Naive B cell (primary cell): ENCODE measurements at places on chromosomes 16 and 17.

DNA sequence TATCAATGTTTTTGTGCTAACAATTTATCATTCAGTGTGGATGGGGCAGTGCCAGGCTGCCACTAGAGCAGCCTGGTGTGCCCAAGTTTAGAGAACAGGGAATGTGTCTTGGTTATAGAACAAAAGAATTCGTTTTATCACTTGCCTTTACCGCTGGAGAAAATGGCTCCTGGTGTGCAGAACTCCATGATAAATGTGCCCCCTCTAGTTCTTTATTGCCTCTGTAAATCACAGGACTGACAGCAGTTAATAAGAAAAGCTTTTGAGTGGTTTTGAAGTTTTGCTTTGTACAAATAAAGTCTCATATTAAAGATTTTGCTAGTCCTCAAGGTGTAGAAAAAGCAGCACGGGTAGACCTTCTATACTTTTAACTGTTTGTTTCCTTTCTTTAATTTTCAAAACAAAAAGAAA is 28.2 kb upstream of the PSMD7 start:
- no peak for DNase-seq

DNA sequence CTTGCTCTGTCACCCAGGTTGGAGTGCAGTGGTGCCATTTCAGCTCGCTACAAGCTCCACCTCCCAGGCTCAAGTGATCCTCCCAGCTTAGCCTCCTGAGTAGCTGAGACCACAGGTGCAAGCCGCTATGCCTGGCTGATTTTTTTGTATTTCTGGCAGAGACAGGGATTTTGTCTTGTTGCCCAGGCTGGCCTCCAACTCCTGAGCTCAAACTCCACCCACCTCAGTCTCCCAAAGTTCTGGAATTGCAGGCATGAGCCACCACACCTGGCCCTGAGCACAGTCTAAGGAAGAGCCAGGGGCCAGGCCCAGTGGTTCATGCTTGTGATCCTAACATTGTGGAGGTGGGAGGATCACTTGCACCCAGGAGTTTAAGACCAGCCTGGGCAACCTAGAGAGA is 21.8 kb upstream of the BCO1 start:
- no peak for DNase-seq

- no peak for DNase-seq
These were observed 4.0 kb downstream of the ALDH3A2 start for GRCh38 chr17:19652595-19652994.

- no peak for DNase-seq
These were observed 68.6 kb downstream of the SDK2 start for GRCh38 chr17:73575470-73576221.

DNA sequence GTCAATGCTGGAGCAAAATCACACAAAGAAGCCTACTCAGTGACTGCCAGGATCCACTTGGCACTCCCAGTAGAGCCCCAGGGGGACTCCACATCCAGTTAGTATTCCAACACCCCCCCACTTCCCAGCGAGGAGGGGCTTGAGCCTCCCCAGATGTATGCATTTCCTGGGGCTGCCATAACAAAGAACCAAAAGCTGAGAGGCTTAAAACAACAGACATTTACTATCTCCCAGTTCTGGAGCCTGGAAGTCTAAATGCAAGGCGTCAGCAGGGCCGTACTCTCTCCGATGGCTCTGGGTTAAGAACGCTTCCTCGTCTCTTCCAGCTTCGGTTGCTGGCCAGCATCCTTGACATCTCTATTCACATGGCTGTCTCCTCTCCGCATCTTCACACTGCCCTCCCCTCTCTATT is 23.0 kb upstream of the GNA13 start:
- DNase-seq, result no peak

GRCh38 chr17:40490289-40490853 is 11.1 kb downstream of the TNS4 start:
- no peak for DNase-seq

DNA sequence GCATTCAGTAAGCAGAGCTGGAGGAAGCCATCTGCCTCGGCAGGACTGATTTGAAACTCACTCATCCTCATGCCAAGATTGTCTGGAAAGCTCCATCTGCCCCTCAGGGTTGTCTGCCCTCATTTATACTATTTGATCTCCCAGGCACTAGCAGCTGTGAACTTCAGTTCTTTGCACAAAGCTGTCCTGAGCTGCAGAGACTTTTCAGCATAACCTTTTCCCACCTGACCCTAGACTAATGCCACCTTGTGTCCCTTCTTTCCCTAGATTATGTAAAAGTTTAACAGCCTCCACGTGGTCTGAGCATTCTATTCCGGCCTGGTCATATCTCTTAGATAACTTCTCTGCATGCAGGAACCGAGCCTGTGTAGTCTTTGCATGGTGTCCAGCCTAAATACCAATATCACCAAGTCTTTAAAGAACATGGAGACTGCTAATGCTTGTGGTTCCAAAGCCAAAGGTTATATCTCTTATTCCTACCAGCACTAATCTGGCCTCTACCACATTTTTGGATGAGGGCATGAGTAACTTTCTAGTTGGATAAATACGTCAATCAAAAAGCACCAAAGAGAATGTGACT is 29.1 kb downstream of the STAT5A start:
- DNase-seq, result no peak

- no peak for DNase-seq
These were observed 5.8 kb upstream of the MYCBPAP start for GRCh38 chr17:50502301-50502990.

DNA sequence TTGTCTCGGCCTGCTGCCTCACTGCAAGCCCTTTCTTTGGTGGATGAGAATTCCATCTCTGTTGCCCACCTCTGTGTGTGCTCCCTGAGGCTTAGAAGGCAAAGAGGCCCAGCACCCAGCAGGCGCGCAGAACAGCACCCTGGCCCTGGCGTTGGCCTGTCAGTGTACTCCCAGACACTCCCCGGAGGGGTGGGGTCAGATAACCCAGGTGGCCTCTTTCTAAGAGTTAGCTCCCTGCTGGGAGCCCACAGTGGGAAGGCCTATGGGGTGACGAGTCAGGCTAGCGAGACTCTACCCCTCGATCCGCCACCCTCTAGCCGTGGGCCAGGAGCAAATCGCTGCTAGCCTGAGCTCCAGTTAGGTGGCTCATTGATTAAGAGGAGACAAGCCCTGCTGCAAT is 38.1 kb downstream of the SRL start:
- no peak for DNase-seq

DNA sequence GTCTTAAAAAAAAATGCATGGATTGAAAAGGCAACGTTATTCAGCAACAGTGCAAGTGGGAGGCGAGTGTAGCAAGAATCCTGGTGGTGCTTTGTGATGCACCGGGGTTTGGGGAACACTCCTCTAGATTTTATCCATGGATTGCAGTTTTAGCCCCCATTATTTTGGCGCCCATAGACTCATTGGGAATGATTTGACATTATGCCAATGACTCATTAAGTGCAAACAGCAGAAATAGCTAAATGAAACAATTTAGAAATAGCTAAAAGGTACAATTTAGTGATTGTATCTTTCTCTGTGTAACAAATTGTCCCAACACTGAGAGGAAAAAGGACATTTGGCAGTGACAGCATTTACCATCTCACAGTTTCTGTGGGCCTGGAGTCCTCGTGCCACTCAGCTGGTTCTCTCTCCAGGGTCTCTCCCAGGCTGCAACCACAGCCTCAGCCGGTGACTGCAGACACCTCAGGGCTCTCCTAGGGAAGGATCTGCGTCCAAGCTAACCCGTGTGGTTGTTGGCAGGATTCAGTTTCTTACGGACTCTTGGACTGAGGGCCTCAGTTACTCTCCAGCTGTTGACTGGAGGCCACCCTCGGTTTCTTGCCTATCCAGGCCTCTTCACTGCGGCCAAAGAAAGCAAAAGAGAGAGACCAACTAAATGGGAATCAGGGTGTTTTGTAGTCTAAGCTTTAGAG is 398.7 kb downstream of the SNX29 start:
- no peak for DNase-seq

- DNase-seq, result no peak
These were observed 601 bp upstream of the NGFR start for GRCh38 chr17:49494399-49494985.

DNA sequence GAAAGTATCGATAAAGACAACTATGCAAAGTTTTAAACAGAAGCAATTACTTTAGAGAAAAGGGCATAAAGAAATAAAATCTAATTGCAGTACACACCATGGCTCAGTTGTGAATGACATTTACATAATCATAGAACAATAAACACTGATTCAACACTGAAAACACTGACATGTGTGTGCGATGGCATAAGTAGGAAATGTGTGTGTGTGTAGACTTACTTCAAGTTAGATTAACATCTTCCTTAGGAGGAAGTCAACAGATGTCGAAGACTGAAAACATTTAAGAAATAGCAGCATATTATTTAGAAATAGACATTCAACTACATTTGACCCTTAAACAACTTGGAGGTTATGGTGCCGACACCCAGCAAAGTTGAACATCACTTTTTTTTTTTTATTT is 172.4 kb downstream of the STX8 start:
- DNase-seq, result no peak

DNA sequence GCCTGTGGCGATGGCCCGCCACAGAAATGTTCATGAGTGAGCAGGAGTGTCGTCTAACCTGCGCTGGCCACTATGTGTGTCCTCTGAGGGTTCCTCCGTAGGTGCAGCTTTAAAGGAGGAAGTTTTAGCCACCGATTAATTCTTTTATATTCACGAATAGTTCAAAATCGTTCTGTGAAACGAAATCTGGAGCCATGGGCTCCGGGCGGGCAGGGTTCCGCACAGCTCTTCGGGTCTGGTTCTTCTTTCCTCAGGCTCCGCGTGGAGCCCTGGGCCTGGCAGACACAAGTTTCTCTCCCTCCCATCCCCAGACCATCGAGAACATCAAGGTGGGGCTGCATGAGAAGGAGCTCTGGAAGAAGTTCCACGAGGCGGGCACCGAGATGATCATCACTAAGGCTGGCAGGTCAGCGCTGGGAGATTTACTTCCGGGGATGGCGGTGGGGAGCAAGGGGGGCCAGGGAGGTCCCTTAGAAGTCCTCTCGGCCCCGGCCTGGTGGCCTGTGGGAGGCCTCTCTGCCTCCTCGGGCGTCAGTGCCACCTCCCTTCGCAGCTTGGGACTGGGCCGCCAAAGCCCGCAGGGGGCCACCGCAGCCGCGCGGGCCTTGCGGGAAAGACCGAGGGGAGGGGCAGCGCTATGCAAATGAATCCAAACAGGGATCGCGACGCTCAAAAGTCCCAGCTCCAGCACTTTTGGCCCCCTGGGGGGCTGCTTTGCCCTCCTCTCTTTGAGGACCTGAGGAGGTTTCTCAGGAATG is 5.2 kb downstream of the TBX4 start:
- no peak for DNase-seq

GRCh38 chr16:54936201-54936978 is 5.7 kb downstream of the IRX5 start:
- DNase-seq, result no peak

DNA sequence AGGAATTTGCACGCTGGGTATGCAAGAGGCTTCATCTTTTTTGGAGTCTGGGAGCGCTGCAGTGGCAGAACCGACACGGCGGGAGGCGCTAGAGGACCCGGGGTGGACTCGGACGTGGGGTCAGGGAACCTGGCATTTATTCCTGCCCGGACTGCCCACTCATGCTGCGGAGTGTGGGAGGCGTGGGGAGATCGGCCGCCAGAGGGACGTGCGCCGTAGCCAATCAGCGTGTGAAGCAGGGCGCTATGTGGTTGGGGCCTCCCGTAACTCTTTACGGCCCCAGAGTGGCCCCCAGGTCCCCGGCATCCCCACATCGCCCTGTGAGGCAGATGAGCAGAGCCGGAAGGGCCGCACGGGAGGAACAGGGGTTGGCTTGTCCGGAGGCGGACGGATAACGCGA is 11.2 kb downstream of the FLYWCH2 start:
- DNase-seq, result no peak

GRCh38 chr16:58495521-58496331 is 4.2 kb upstream of the NDRG4 start:
- DNase-seq, result no peak
